ENCODE measurements at places on chromosomes 4 and X. TPM values are rescaled to one million over a fixed set of nuclear protein-coding genes. Genes with fewer than 3 reads are reported as not detected.

The TEX11 gene
- total RNA-seq = not detected

The ARMCX2 gene
- 35.3 TPM for total RNA-seq

The GPR119 gene
- not detected for total RNA-seq

The NR0B1 gene
- total RNA-seq = 8.5 TPM

The CTAG1B gene
- total RNA-seq = not detected

The EVC2 gene
- 9.0 TPM for total RNA-seq

The ABCG2 gene
- 0.39 TPM for total RNA-seq

The BMP3 gene
- total RNA-seq = under 0.01 TPM

The SPANXB1 gene
- not detected for total RNA-seq

The XAGE2 gene
- not detected for total RNA-seq

Measured in subcutaneous preadipocyte (primary cell).